GM23338 (cell line): ENCODE measurements at places on chromosomes 12 and 14. TPM values are rescaled to one million over a fixed set of nuclear protein-coding genes. Genes with fewer than 3 reads are reported as not detected.

DNA sequence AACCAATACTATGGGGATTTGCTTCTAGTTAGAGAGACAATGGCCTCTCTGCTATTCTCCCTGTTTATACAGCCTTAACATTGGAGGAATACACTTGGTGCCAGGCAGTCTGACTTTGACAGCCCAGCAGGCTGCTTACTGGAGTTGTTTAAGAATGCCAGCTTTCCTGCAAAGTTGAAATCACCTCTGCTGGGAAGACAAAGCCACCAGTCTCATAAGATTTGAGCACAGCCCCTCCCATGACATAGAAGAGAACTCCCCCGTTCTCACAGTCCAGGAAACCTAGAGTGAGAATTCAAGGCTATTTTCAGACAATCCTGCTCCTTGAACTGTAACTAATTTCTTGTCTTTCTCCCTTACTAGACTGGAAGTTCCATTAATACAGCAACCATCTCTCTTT, 21.1 kb upstream of the CATSPERB start:
- DNase-seq, result no peak

GRCh38 chr12:11853126-11853525, 203.7 kb downstream of the ETV6 start:
- DNase-seq, result no peak

GRCh38 chr14:94022532-94023411, 3.4 kb upstream of the OTUB2 start:
- DNase-seq, result no peak

- DNase-seq, result no peak
These were observed 8.3 kb upstream of the RNU6-7 start for GRCh38 chr14:32193532-32193931.

DNA sequence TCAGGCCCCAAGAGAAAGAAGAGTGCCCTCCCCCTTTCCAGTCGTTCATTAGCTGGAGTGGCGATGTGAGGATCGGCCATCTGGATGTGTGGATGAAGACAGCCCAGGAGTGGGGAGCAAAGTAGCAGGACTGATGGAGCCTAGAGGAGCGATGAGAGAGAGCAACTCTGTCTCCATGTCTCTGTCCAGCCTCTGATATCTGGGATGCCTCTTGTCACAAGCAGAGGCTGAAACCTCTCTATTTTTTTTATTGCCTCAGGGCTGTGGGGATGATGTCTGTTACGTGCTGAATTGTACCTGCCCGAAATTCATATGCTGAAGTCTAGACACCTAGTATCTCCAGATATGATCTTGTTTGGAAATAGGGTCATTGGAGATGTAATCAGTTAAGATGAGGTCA, 2.7 kb downstream of the SERPINA11 start:
- no peak for DNase-seq

- no peak for DNase-seq
These were observed 155.8 kb downstream of the TPH2 start for GRCh38 chr12:72094490-72094889.

- peak; percentile 7 for DNase-seq
These were observed 211.4 kb downstream of the CCDC59 start for GRCh38 chr12:82146740-82147139.

- peak; percentile 85 for DNase-seq
These were observed 2.9 kb downstream of the RDH12 start for GRCh38 chr14:67704484-67705089.

GRCh38 chr14:63992858-63993257, 140.1 kb downstream of the SYNE2 start:
- DNase-seq, result no peak

- no peak for DNase-seq
These were observed 129.4 kb downstream of the C12orf75 start for GRCh38 chr12:105459760-105460330.

GRCh38 chr12:66191547-66192126, 2.6 kb downstream of the IRAK3 start:
- DNase-seq, result no peak

GRCh38 chr14:22802860-22803686, 12.2 kb downstream of the SLC7A7 start:
- DNase-seq, result no peak

DNA sequence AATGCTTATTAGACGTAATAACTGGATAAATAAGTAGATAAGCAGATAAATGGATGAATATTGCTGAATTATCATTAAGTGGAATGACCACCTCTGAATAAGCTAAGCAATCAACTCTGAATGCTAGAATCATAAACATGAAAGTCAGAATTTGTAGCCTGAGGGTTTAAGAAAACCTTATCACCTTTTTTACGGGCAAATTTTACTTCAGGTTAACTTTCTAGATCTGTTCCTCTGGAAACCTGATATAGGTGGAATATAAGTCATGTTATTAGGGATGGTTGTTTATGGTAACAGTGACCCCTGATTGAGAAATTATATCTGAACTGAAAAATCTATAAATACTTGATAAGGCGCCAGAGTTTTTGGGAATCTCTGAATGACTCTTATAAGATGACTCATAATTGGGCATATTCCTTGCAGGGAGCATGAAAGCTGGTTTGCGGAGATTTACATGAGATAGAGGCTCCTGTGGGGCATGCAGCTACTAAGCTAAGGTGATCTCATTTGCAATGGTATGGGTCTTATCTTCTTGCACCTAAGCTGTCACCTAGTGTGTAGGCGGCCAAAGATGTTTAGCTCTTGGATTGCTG, 12.1 kb downstream of the SPX start:
- no peak for DNase-seq

- DNase-seq, result peak; percentile 24
These were observed 2.5 kb downstream of the HNF1A start for GRCh38 chr12:120980800-120981368.

DNA sequence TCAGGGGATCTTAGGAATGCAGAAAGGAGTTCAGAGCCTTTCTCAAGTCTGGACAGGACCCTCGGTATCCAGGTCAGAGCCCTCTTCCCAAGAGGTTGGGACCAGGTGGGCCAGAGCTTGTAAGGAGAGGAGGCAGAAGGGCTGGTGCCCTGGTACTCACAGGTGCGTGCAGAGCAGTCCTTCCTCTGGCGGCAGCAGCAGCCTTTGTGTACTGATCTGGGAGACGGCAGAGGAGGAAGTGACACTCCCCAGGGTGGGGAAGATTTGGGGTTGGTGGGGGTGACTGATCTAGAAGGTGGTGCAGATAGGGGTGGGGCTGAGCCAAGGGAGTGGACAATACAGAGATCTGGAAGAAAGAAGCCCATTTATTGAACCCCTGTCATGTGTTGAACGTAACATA, at the start of gene ITGB7:
TSS of gene ITGB7 (minus strand) at position 210 of the 400 bp plus-strand sequence. CDS start 6,808 bp downstream, outside the sequence.
- DNase-seq, result peak; percentile 11

DNA sequence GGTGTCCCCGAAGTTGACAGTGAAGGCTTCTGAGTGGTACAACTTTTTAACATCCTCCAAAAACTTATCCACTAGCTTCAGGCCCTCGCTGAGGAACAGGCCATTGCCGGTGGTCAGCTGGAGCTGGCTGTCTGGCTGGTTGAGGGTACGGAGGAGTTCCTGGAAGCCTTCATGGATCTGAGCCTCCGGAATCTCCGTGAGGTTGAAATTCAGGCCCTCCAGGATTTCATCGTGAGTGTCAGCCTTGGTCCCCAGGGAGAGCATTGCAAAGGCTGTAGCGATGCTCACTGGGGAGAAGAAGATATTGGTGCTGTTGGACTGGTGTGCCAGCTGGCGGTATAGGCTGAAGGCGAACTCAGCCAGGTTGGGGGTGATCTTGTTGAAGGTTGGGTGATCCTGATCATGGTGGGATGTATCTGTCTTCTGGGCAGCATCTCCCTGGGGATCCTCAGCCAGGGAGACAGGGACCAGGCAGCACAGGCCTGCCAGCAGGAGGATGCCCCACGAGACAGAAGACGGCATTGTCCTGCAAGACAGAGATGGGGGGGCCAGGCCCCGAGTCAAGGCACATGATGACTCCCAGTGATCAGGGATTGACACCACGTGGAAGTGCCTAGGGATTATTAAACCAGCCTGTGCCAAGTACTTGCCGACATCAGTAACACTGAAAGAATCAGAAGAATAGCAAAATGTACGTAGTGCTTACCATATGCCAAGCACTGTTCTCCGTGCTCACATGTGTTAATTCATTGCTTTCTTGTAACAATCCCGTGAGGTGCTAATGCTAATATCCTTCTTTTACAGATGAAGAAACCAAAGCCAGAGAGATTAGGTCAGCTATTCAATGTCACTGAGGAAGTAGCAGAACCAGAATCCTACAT, 5.4 kb downstream of the SERPINA1 start:
- no peak for DNase-seq

RNU6-7 gene
- not detected in 2 replicates for total RNA-seq

B4GALNT1 gene
- total RNA-seq, result 2.4 and 2.8 TPM in 2 replicates

ADGRD1 gene
- total RNA-seq, result 0.08 and 1.4 TPM in 2 replicates

PKP2 gene
- 47.6 and 49.9 TPM in 2 replicates for total RNA-seq

GPR84 gene
- total RNA-seq, result not detected in 2 replicates

CLEC4C gene
- not detected in 2 replicates for total RNA-seq

CEBPE gene
- not detected in 2 replicates for total RNA-seq

WNT1 gene
- not detected in 2 replicates for total RNA-seq

CABP1 gene
- 5.2 and 7.0 TPM in 2 replicates for total RNA-seq

LPAR5 gene
- total RNA-seq, result 0.38 and 0.89 TPM in 2 replicates

PPP1R1A gene
- total RNA-seq, result 7.6 and 8.4 TPM in 2 replicates
